ENCODE measurements at places on chromosomes 11 and 22.

- DNase-seq, result no peak
Measured at GRCh38 chr11:17923217-17923616, 89.6 kb downstream of the SERGEF start.

- DNase-seq, result no peak
Measured at GRCh38 chr11:36454551-36454940, 55.5 kb downstream of the TRAF6 start.

GRCh38 chr11:62823677-62824076, 8.2 kb downstream of the STX5 start:
- DNase-seq, result no peak

DNA sequence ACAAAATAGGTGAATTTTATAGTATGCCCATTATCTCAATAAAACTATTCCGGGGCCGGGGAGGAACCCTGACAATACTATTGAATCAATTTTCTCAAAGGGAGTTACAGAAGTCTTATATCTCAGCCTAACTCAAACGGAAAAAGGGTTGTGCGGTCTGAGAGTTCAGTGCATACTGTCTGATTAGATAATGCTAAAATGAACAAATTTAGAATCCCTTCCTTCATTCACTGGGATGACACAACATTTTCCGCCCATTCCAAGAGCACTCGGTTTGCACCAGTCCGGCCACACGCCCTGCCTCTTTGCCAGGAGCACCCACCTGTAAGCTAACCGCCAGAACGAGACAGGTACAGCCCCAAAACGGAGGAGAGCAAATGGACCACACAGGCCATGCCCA, 50.0 kb upstream of the NFRKB start:
- no peak for DNase-seq

DNA sequence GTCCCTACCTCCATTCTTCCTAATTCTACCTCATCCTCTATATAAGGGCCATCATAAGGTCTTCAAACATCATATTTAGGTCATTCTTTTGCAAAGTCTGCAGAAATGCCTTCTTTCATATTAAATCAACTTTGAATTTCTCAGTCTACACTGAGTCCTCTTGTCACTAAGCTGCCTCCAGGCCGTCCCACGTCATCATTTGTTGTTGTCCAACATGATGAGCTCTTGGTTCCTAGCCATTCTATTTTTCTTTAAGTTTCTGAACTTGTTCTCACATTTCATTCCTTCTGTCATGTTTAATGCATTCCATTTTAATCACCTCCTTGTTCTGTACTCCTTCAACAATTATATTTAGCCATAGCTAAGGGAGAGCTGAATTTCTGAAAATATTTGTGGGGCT, 59.2 kb upstream of the PGR start:
- DNase-seq, result no peak

DNA sequence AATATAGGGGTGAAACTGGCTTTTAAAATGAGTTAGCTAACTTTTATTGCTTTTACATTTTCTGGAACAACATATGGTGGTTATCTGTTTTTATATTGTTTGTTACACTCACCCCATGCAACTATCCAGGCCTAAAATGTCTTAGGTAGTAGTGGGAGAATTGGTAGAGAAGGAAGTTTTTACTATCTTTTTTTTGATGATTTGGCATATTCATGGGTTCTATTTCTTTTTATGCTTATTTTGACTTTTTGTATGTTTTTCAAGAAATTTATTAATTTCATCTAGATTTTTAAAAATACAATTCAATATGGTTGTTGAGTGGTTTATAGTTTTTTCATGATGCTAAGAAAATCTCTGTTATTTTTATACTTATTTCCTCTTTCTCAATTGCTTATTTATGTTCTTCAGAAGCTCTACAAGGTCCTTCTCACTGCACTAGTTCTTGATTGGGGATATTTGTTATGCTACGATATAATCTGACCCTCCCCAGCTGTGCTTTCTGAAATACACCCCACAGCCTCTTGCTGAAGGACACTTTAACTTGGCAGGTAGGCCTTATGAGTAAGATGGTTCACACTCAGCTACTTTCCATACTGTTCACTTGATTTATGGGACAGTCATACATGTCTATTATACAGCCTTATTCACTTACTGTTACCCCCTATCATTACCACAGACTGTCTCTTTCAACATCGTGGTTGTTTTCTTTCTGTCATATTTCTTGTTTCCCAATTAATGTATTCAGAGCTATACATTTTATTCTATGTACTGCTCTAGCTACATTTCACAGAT, 431.2 kb downstream of the METTL15 start:
- no peak for DNase-seq

- DNase-seq, result no peak
Measured at GRCh38 chr11:10653946-10654810, 39.4 kb downstream of the IRAG1 start.

DNA sequence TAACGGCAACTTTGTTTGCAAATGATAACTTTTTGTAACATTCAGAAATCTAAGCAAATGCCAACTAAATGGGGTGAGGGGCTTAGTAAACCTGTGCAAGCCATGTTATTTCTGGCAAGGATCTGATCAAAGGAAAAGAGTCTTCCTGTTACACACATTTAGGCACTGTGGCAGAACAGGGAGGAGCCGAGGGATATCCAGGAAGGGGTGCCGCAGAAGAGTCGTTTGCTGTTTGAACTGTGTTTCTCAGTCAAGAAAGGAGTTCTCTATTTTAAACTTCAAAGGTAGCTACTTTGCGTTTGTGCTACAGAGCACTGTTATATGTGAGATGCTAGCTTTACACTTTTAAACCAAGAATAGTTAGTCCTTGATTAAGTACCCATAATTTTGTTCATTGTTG, 175.5 kb downstream of the ETS1 start:
- DNase-seq, result no peak

DNA sequence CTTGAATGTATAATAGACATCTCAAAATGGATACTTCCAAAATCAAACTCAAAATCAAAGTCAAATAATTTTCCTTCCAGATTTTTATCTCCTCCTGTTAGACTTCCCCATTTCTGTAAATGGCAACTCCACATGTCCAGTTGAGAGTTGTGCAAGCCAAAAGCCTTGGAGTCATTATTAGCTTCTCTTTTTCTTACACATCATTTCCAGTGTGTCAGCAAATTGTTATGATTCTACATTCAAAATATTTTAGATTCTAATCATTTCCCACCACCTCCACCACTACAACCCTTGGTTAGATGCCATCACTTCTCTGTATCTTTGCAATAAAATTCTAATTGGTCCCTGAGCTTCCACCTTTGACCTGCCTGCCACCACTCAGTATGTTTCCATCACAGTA, 155.7 kb downstream of the CNTN5 start:
- no peak for DNase-seq

- no peak for DNase-seq
Measured at GRCh38 chr11:110824912-110825620, 112.8 kb upstream of the ARHGAP20 start.

- no peak for DNase-seq
Measured at GRCh38 chr11:73420136-73420535, 43.9 kb downstream of the RELT start.

DNA sequence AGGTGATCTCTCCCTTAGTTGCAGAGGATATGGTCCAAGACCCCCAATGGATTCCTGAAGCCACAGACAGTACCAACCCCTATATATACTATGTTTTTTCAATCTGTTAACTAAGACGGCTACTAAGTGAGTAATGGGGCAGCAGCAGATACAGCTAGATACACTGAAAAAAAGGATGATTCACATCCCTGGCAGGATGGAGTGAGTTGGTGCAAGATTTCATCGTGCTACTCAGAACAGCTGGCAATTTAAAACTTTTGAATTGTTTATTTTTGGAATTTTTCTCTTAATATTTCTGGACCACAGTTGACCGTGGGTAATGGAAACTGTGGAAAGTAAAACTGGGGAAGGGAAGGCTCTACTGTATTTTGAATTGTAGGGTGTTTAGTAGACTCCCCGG, 17.0 kb upstream of the TMEM218 start:
- no peak for DNase-seq

DNA sequence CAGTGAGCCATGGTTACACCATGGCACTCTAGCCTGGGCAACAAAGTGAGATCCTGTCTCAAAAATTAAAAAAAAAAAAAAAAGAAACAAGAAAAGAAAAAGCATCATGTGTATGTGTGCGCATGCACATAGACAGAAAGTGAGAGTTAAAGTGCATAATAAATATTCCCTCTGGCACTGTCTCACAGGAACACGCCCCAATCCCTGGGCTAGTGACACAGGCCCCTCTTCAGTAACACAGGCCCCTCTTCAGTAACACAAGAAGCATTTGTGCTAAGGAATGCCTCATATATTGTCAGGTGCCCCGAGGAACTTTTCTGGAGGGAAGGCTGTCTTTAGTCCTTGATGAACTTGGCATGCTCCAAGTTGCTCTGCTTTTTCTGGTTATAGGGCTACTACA, 57.5 kb downstream of the RPL27A start:
- DNase-seq, result no peak

DNA sequence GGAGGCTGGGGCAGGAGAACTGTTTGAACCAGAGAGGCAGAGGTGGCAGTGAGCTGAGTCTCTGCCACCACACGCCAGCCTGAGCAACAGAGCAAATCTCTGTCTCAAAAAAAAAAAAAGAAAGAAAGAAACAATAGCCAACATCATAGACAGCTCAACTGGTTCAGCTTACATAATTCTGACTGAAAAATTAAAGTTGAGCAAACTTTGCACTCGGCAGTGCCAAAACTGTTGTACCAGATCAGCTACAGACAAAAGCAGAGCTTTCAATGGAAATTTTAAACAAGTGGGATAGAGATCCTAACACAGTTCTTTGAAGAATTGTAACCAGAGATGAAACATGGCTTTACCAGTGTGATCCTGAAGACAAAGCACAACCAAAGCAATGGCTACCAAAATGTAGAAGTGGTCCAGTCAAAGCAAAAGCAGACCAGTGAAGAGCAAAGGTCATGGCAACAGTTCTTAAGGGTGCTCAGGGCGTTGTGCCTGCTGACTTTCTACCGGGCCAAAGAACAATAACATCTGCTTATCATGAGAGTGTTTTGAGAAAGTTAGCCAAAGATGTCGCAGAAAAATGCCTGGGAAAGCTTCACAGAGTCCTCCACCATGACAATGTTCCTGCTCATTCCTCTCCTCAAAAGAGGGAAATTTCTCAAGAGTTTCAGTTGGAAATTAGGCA, 59.3 kb downstream of the TTC28 start:
- DNase-seq, result no peak

- no peak for DNase-seq
Measured at GRCh38 chr11:100821198-100821597, 134.1 kb downstream of the ARHGAP42 start.

DNA sequence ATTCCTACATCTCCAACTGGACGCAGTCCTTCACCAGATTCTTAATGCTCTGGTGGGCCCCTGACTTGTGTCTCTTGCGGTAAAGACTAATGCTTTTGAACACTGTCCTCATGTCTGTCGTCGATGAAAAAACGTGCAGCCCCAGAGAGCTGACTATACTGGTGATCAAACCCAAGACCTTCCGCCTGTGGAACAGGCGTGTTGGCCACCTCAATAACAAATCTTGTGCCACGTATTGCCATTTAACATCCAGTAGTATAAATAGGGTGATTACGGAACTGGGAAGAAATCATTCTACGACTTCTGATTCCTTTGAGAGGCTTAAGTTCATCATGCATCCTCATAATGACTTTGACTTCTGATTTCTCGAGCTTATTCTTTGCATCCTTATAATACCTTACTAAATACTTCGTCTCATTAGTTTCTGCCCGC, 45.6 kb downstream of the OR4D9 start:
- no peak for DNase-seq

- no peak for DNase-seq
Measured at GRCh38 chr11:26676641-26677040, 45.2 kb downstream of the SLC5A12 start.

DNA sequence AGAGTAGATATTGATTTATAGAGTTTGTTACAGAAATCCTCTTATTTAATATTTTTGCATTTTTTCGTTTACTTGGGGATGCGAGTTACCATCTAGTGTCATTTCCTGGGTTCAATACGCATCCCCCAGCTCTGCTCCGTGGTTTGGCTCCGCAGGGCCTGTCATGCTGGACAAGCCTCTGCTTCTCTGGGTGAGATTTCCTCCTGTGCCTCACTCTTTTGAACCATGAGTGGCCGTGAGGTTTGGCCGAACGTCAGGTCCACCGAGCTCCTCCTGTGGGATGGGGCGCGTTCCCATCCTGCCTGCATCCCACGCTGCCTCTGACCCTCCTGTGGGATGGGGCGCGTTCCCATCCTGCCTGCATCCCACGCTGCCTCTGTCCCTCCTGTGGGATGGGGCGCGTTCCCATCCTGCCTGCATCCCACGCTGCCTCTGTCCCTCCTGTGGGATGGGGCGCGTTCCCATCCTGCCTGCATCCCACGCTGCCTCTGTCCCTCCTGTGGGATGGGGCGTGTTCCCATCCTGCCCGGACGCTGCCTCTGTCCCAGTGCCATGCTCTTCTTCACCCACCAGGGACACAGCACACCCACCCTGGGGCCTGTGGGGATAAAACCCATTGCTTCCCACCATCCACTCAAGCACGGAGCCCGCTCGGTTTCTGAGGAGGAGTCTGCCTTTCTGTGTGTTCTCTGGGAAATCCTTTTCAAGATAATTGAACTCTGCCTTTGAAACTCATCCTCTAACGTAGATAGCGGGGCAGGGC, 506.8 kb downstream of the BRD1 start:
- DNase-seq, result no peak

DNA sequence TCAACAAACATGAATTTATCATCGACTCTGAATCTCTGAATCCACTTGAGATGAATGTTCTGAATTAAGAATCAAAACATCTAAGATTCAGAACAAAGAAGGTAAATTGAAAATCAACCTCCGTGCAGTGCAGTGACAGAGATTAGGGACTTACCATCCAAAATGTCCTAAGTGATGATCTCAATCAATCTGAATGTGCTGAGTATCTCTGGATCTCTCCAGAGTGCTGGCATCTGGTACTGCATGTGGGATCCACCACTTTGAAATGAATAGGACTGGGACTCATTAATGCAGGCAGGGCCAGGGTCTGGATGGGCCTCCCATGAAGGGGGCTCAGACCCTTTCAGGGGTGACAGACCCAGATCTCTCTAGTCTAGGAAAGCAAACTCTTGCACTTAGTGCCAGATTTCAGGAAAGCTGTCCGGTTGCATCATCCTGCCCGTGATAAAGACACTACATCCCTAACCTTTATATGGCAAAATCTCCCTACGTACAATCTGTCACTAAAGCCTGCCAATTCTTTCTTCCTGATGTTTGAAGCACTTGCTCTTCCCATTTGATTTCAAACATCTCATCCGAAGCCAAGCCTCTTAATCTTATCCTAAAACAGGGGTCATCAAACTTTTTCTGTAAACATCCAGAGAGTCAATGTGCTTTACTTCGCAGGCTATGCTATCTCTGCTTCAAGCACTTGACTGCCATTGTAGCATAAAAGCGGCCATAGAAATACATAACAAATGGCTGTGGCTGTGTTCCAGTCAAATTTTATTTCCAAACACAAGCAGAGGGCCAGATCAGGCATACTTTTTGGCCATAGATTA, 263.3 kb downstream of the LARGE1 start:
- DNase-seq, result no peak

DNA sequence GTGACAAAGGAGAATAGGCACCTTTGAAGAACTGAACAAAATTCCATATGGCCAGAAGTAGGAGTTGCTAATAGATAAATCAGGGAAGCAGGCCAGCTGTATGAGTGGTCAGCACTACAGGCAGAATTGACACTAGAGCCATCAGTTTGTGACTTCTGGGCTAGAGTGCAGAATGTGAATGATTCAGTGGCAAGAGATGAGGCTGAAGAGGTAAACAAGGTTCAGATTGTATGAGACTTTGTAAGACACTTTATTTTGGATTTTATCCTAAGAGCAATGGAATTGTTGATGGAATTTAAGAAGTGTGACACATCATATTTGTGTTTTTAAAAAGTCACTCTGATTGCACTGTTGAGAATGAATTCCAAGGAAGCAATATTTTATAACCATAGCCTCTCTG, 12.9 kb downstream of the BIRC3 start:
- DNase-seq, result no peak
